ENCODE measurements at places on chromosomes 5 and 9. TPM values are rescaled to one million over a fixed set of nuclear protein-coding genes. Genes with fewer than 3 reads are reported as not detected.
A peak's percentile ranks its signal among the peaks of the same experiment; 100 is the strongest.

The WDR31 gene
- total RNA-seq = 1.7 TPM

- no peak for DNase-seq
Measured at GRCh38 chr5:142600611-142601358, 85.1 kb downstream of the FGF1 start.

DNA sequence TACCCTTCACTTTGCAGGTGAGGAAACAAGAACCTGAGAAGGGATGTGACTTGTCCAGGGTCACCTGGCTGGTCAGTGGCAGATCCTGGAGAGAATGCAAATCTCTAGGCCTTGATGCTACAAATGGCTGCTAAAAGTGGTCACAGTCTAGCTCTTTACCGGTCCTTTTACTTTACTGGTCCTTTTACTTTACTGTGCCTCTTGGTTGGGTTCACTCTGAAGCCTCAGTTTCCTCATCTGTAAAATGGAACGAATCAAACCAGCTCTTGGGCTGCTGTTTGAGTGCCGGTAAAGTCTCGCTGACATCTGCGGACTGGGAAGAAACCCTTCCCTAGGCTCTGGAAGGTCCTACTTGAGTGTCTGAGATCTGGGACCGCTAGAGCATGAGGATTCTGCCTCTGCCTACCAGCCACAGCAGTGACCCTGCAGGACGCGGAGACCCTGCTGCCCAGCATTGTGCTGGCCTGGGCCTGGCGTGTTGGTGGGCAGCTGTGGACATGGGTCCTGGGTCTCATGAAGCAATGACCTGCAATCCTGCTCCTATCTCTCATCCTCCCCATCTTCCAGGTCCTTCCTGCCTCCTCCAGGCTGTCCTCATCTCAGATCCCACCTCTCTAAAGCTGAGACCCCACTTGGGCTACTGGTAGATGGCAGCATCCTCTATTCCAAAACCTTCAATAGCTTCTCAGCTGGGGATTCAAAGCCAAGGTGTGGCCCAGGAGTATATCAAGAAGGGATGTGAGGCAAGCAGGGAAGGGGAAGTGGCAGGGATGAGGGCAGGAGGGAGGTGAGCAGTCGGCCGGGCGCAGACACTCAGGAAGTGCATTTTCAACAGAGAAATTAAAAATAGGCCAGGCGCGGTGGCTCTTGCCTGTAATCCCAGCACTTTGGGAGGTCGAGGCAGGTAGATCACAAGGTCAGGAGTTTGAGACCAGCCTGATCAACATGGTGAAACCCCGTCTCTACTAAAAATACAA lies 13.3 kb downstream of the CORO2A start:
- DNase-seq = no peak

DNA sequence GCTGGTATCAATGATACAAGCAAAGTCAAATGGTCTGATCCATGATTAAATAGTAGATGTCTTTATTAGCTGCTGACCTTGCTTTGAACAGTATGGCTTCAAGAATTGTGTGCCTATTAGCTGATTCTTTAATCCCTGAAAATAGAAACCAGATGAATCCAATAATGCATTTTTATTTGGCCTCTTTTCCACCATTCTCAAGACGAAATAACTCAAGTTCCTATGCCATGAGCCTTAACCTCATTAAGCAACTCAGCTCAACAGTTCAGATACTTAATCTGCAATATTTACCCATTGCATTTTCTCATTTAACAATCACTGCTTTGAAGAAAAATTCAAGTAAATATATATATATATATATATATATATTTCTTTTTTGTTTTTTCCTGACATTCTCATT lies 588.6 kb upstream of the MEF2C start:
- no peak for DNase-seq

GRCh38 chr9:19554529-19554928 lies 145.7 kb downstream of the ACER2 start:
- DNase-seq = no peak

DNA sequence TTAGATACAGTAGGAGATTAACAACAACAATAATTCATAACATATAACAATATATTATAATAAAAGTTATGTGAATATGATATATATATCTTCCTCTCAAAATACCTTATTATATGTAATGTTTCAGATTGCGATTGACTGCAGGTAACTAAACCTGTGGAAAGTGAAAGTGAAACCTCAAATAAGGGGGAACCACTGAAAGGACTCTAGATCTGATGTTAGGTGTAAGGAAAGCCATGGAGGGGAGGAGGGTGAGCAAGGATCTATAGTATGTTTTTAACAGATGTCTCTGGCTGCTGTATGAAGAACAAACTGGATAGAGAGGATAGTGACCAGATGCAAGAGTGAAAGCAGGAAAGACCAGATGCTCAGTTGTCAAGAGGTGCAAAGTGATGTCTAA lies 5.8 kb upstream of the FSTL4 start:
- no peak for DNase-seq

- DNase-seq = peak; percentile 3
Measured at GRCh38 chr5:1751026-1751863, 48.4 kb downstream of the MRPL36 start.

GRCh38 chr9:127076860-127077643 lies 45.4 kb downstream of the ANGPTL2 start:
- no peak for DNase-seq

GRCh38 chr5:128462330-128462729 lies 75.7 kb downstream of the FBN2 start:
- no peak for DNase-seq

DNA sequence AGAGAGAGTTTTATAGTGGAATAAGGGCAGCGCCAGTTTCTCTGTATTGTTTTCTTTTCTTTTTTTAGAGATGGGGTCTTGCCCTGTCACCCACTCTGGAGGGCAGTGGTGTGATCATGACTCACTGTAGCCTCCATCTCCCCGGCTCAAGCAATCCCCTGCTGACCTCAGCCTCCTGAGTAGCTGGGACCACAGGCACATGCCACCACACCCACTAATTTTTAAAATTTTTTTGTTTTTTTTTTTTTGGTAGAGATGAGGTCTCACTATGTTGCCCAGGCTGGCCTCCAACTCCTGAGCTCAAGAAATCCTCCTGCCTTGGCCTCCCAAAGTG lies 119.0 kb downstream of the PIK3R1 start:
- DNase-seq = no peak

The SPTLC1 gene
- total RNA-seq = 46.6 TPM

DNA sequence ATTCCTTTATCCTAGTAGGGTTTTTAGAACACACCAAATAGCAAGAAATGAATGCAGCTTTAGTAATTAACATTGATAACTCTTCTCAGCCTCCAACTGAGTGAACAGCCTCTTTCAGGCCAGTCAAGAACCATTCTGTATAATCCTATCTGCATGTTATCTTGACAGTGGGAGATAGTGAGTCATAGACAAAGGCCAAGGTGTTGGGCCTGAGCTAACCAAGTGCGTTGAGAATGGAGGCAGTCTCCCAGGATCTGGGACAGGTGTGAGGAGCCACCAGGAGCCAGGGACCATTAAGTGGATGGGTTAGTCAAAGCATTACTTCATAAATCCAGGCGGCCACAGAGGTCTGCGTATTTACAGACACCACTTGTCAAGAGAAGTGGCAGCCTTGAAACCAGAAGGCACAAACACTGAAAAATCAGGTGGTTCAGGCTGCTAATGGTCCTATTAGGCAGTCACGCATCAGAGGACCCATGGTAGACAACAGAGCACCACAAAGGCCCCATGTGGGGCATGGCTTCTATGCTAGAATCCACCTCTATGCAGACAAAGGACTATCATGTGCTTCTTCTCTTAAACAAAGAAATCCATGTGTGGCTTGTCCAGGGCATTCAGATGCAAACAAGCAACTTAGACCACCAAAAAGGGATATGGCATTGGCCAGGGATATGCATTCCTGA lies 409.7 kb upstream of the PIK3R1 start:
- no peak for DNase-seq

GRCh38 chr9:124665391-124666058 lies 105.6 kb downstream of the NR6A1 start:
- DNase-seq = no peak

DNA sequence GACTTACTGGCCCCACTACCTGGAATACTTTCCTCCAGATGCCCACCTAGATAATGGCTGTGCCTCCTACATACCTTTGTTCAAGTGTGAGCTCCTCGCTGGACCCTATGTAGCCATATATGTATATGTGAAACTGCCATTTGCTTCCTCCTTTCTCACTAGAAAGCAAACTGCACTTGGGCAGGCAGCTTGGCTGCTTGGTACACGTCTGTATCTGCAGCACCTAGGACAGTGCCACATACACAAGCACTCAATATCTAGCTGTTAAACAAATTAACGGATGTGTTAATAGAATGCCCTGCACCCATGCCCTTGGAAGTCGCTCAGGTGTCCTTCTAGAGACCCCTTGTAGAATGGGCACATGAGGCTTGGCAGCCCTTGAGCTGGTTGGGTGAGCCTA lies 301.5 kb downstream of the SEMA5A start:
- DNase-seq = no peak

DNA sequence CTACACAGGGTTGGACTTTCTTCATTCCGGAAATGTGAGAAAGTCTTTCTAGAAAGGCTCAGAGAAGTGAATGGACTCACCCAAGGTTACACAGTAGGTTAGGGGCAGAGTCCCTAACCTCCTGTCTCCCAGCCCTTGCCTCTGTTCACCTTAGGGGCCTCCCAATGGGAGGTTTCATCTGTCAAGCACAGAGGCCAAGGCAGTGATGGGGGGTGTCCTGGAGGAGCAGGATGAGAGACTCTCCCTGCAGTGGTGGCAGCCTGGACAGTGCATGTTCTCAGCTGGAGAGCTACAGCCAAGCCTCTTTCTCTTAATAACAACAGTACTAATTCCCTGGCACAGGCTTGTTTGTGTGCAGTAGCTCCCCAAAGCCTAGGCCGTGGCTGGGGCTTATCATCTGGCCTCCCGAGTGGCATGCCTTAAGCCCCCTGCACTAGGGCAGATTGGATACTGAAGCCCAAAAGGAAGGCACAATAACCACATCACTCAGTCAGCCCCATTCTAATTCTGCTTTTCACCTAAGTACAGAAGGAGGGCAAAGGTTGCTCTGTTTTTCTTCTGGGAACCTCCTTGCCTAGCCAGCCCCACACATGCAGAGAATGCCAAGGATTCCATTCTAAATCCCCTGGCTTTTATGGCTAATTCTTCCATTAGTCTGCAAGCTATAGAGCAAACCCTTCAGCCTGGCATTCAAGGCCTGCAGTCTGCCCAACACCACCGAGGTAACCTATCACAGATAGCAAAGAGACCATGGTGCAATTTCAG lies 50.2 kb upstream of the XPA start:
- no peak for DNase-seq

The LECT2 gene
- not detected for total RNA-seq

DNA sequence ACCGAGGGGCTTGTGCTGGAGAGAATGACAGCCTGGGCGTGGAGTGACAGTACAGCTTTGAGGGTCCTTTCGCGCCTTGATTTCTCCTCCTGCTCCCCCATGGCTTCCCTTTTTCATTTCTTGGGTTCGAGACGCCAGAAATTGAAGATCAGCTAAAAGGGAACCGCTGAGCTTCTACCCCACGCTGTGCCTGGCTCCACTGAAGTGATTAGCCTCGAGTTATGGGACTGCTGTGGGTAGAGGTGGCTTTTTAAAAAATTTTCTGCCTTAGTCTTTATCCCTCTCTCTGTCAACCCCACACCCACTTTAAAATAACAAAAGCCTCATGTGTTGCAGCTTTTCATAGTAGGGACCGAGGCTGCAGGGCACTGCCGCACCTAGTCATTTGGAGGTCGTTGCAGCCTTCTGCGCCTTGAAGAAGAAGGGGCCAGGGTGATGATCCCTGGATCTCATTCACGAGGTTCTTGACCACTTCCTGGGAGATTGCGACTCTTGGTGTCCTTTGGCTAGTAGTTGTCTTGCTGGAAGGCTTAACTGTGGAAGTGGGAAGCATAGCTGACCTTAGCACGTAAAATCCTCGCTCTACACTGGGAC lies 603 bp downstream of the PPIP5K2 start:
- peak; percentile 19 for DNase-seq

The PRSS3 gene
- not detected for total RNA-seq

The ARL14EPL gene
- total RNA-seq = not detected

- no peak for DNase-seq
Measured at GRCh38 chr9:2106666-2107065, 91.5 kb downstream of the SMARCA2 start.

DNA sequence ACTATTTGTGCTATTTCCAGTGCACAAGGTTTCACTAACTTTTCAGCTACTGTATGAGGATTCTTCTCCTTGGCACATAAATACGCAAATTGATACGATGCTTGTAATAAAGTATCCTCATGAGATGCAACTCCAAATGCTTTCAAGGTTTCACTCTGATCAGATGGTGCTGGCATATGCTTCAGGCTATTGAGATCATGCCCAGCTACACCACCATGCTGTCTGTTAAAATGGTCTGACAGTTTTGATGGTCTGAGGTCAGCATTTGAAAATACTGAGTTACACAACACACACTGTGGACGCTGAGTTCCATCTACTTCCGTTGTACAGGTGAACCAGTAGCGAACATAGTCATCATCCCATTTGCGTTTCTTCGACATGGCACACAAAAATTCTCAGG lies 4.7 kb downstream of the FAM200C start:
- DNase-seq = no peak

The TRPM3 gene
- total RNA-seq = not detected

DNA sequence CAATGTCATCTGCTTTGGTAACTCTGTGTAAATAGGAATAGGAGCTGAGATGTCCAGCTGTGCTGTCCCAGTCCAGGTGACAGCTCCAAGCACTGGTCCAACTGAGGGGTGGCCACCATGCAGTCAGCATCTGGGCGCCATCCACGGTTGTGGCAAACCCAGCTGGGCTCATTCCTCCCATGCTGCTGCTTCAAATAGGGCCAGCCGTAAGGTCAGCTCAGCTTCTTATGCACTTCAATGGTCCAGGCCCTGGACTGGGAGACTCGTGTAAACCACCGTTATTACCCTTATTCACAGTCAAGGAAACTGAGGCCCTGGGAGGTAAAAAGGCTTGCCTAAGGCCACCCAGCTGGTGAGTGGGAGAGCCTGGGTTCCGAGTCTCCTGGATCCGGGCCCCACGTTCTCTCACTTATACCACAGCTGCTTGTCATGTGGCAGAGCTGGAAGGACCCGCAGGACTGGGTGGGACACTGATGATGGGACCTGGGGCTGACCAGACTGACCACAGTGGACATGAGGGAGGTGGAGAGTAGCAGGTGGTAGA lies 38.7 kb upstream of the ANGPTL2 start:
- no peak for DNase-seq

GRCh38 chr5:89081360-89081759 lies 198.4 kb upstream of the MEF2C start:
- DNase-seq = no peak
